ENCODE measurements at places on chromosomes 7 and 10.
A peak's percentile ranks its signal among the peaks of the same experiment; 100 is the strongest.

GRCh38 chr10:70832852-70833528 is 17.2 kb downstream of the SGPL1 start:
- no peak for DNase-seq

DNA sequence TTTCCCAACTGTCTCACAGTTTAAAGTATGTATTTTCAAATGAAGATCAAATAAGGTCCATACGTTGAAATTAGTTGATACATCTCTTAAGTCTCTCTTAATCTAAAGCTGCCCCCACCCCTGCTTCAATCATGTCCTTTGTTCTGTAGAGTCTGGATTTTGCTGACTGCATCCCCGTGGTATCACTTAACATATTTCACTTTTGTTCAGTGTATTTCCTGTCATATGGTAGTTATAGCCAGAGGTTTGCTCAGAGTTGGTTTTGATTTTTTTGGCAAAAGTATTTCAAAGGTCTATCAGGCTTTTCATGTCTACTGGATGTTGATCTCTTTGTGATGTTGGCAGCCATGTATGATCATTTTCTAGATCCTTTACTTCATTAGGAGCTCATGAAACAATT is 54.4 kb upstream of the ARID5B start:
- no peak for DNase-seq

DNA sequence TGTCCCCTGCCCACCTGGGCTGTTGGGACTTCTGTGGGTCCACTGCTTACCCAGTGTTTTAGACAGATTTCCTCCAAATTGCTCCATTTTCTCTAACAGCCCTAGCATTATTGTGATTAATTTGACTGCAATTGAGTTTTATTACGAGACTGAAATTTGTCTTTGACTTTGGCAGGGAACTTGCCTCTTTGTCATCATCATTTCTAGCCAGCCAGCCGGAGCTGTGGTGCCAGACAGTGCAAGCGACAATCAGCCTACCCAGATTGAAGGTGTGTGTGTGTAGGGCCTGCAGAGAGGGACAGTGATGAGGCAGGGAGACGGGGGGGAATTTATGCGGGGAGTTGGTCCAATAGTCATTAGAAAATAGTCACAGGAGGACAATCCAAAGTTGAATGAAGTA is 743.0 kb downstream of the NRG3 start:
- no peak for DNase-seq

GRCh38 chr10:60320666-60321065 is 69.0 kb downstream of the ANK3 start:
- no peak for DNase-seq

DNA sequence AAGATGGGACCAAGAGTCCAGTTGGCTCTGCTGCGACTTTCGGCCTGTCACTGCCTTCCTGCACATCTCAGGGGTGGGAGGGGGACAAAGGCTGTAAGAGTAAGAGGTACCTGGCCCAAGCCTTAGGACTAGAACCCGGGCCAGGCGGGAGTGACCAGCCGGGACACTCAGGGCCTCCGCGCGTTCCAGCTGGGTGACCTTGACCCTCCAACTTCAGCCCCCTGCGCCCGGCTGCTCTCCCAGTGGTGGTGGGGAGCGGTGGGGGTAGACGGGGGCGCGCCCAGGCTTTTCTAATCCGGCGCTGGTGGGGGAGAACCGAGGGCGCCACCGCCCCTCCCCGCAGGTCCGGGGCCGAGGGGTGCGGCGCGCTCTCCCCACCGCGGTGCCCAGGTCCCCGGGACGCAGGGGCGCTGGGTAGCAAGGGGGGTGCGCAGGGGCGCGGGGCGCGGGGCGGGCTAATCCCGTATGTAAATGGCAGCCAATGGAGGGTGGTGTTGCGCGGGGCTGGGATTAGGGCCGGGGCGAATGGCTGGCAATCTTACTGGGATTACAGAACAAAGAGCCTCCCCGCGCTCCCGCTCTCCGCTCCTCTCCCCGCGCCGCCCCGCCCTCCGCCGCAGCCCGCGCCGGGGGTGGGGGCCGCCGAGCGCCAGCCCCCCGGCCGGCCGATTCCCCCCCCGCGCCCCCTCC is at the start of gene GTF2IRD1:
Gene GTF2IRD1 (plus strand): TSS at position 585 of the 690 bp plus-strand sequence. CDS start 54,175 bp downstream, outside the sequence.
- DNase-seq, result peak; percentile 93

GRCh38 chr10:31136930-31137885 is 105.5 kb upstream of the ZNF438 start:
- DNase-seq, result no peak

GRCh38 chr10:37754538-37755323 is 102.7 kb downstream of the ZNF248 start:
- DNase-seq, result peak; percentile 11

- peak; percentile 6 for DNase-seq
Measured at GRCh38 chr7:1817061-1817712, 147.1 kb downstream of the ELFN1 start.

GRCh38 chr10:35465673-35466072 is 129.4 kb downstream of the CCNY start:
- DNase-seq, result no peak

DNA sequence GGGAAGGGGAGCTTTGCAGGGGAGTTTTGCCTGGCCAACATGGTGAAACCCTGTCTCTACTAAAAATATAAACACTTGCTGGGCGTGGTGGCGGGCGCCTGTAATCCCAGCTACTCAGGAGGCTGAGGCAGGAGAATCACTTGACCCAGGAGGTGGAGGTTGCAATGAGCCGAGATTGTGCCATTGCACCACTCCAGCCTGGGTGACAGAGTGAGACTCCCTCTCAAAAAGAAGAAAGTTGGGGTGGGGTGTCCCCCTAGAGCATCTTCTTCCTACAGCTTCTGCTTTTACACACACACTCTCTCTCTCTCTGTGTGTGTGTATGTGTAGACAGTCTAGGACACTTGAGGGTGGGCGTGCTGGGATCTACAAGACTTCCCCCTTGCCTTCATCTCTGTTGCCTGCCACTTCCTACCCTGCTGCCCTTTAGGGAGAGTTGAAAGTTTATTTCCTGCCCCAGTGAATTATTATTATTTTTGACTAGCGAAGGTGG is 21.7 kb downstream of the PLAU start:
- DNase-seq, result no peak
